ENCODE measurements at places on chromosomes 3 and 15.

DNA sequence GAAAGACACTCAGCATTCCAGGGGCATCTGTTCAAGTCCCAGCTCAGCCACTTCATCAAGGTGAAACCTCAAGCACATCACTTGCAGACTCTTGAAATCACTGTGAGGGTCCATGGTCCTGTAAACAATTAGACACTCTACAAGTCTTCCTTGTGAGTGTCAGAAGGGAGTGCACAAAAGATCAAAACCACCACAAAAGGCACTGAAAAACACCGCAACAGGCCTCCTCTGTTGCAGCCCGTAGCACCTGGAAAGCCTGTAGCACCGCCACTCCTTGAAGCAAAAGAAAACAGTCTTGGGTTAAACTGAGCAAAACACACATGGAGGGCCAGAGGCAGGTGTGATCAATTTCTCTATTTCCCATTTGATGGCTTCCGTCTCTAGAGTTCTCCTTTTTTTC lies 63.8 kb upstream of the SNRK start:
- DNase-seq: no peak

- no peak for DNase-seq
Observed at GRCh38 chr15:96416218-96416933, 85.9 kb downstream of the NR2F2 start.

GRCh38 chr15:99328106-99329072 lies 77.1 kb downstream of the LRRC28 start:
- no peak for DNase-seq

DNA sequence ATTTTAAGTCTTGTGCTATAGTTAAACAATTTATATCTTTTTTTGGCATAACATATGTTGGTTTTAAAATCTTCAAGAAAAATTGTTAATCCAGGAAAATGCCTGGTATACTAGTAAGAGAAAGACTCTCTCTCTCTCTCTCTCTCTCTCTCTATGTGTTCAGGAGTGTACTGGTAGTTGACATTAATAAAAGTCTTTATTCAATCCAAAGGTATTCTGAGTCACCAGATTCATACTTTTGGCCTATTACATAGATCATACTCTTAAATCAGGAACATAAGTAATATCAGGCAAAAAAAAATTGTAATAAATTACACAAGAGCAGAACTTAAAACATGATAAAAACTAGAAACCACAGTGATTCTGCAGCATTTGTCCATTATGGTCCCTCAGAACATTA lies 70.2 kb downstream of the TFG start:
- DNase-seq: no peak

GRCh38 chr3:59249004-59249403 lies 199.2 kb upstream of the CFAP20DC start:
- DNase-seq: no peak

DNA sequence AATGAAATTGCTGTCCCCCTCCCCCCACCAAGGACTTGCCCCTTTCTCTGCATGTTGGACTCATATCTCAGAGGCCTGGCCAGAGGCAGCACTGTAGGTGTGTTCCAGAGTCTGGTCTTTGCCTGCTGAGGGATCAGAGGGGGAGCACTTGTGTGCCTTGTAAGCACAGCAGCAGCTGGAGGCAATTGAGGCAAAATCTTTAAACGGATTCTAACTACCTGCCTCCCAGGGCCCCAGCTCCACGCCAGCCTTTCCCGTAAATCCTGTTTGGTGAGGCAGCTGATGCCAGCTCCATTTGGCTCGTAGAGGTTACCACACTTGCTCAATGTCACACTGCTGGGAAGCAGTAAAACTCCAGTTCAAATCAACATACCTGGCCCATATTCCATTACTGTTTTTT lies 2.3 kb upstream of the IDH2 start:
- DNase-seq: no peak

- DNase-seq: no peak
Observed at GRCh38 chr3:107928084-107928445, 162.8 kb downstream of the CD47 start.

DNA sequence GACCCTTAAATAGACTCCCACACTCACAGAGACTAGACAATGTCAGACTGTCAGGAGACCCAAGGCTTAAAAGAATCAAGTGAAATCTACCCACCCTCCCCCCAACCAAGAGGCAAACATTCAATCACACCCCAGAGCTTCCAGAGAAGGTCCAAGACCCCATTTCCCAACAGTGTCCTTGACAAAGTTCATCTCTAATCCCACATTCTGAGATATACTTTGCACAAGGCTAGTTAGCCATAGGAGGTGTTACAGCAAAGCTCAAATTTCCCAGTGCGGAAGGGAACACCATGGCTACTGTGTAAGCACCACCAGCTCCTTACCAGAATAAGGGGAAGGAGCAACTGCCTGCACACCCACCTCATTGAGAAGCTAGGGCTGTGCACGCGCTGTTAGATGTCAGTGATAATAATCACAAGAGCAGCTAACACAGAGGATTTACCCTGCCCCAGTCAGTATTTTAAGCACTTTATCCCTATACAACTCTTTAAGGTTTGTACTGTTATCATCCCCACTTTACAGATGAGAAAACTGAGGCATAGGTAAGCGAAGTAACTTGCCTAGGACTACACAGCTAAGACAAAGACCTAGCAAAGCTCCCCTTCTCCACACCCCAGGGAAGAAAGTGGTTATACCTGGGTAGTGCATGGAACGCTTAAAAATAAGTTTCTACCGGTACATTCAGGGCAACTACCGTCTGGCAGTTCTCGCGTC lies 17.3 kb downstream of the SPATA12 start:
- no peak for DNase-seq

DNA sequence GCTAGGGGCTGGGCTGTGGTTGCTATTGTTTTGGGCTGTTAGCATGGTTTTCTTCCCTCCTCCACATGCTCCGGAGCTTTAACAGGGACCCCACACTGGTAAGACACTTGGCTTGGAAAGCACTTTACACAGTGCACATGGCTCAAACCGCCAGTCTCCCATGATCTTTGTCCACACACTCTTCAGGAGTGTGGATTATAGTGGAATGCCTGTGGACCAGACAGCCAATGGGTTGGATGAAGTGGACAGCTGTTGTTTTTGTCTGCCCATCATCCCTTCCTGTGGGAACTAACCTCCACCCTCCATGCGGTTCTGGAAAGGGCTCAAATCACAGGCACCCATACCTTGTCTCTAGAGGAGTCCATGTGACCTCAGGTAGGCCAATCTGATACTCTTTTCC lies 10.0 kb downstream of the PAQR9 start:
- DNase-seq: no peak

DNA sequence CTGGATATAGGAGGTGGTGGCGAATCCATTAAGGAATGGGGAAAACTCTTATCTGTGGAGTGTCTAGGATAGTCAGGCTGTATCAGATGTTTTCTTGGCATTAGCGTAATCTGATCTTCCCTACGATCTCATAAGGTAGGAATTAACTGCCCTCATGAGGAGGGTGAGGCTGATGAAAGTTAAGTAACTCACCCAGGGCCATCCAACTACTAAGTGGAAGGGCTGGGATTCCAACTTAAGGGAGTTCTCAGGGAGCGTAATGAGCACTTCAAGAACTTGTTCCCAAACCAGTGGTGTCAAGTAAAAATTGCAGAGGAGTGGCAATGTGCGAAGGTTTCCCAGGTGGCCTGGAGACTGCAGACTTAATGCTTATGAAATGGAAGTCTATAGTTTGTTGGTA lies 55.9 kb upstream of the OSBPL11 start:
- no peak for DNase-seq

GRCh38 chr3:122091602-122092295 lies 36.6 kb downstream of the CD86 start:
- no peak for DNase-seq

GRCh38 chr3:182621435-182622240 lies 171.7 kb upstream of the ATP11B start:
- no peak for DNase-seq

GRCh38 chr15:87703327-87704111 lies 553.0 kb downstream of the NTRK3 start:
- no peak for DNase-seq

- DNase-seq: no peak
Observed at GRCh38 chr15:64151727-64152506, at the start of gene SNX22. Gene SNX22 (plus strand): TSS chr15:64151731. CDS start chr15:64151776, 45 bp downstream.

- no peak for DNase-seq
Observed at GRCh38 chr3:66933233-66933632, 64.9 kb upstream of the KBTBD8 start.

- no peak for DNase-seq
Observed at GRCh38 chr3:82033186-82033585, 271.7 kb upstream of the GBE1 start.

DNA sequence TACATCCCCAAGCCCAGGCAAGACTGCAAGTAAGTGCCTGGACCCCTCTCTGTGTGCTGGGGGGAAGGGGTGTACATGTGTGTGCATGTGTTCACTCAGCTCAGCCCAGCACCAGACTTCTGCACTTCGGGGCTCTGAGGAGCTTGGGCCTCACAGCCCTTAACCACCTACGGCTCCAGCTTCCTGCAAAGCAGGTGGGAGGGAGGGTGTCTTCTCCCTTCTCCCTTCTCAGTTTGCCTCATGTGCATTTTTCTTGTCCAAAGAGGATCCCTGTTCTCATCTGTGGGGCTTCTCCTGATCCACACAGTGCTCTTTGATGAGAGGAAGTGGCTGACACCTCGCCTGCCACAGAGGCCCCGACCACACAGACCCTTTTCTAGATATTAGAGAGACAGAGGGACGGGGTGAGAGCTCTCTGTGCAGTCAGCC lies 69.3 kb downstream of the MESD start:
- no peak for DNase-seq

- no peak for DNase-seq
Observed at GRCh38 chr15:51424780-51425179, 83.3 kb downstream of the GLDN start.

DNA sequence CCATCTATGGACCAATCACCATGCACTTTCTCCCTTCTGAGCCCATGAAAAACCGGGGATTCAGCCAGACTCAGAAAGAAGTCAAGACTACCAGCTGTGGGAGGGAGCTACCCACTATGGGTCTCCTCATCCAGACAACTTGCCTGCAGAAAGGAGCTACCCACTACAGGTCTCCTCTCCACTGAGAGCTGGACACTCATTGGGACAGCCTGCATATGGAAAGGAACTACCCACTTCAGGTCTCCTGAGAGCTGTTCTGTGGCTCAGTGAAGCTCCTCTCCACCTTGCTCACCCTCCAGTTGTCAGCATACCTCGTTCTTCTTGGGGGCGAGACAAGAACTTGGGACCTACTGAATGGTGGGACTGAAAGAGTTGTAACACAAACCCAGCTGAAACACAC lies 22.3 kb upstream of the ZBED2 start:
- DNase-seq: no peak

- DNase-seq: no peak
Observed at GRCh38 chr3:146747051-146747450, 141.9 kb upstream of the PLSCR5 start.

- DNase-seq: no peak
Observed at GRCh38 chr3:47908744-47909143, 105.8 kb downstream of the DHX30 start.

DNA sequence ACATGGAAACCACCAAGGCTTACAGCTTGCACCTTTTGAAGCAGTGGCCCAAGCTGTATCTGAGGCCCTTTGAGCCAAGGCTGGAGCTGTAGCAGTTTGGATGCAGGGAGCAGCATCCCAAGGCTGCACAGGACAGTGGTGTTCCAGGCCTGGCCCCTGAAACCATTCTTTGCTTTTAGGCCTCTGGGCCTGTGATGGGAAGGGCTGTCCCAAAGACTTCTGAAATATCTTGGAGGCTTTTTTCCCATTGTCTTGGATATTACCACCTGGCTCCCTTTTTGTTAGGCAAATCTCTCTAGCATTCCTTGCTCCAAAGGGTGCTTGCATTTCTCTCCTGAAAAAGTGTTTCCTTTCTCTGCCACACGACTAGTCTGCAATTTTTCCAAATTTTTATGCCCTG lies 302.8 kb upstream of the MDFIC2 start:
- DNase-seq: no peak

DNA sequence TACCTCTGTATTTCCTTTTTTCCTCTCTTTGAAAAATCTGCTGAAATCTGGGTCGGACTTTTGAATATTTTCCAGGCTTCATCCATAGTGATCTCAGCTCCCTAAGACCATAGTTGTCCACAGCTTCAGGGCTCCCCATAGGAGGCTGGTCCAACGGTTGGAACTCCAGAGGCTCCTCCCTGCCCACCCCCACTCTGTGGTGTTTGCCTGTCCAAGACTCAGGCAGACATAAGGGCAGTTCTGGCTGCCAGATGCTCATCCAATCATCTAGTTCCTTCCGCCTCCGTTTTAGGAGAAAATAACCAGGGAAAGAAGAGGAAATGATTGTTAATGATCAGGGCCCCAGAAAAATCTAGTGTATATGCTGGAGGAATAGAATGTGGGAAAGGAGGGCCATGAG lies 27.9 kb upstream of the PRTG start:
- no peak for DNase-seq

GRCh38 chr3:80734920-80735319 lies 967.1 kb upstream of the ROBO1 start:
- no peak for DNase-seq

DNA sequence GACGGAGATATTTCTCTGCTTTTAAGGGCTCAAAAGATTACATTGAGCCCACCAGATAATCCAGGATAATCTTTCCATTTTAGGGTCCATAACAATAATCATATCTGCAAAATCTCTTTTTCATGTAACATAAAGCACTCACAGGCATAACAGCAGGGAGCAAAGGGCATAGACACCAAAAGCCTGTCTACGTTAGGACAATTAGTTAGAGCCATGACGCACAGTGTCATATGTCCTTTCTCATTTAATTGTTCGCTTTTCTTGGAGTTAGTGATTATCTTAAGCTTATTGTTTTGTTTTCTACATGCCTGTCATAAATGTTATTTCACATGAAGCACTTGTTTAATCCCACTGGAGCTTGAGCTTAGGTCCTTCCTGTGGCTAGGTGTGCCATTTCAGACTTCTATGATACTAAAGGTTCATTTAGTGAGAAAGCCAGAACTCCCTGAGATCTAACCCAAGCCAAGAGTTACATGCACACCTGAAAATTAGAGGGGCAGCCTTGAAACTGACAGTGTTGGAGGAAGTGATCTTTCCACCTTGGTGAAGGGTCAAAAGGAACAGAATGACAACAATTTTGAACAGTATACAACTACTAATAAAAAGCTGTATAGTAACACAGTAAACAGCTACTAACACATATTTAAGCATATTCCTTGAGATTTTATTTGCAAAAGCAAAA lies 11.7 kb upstream of the HHATL start:
- DNase-seq: peak; percentile 68

DNA sequence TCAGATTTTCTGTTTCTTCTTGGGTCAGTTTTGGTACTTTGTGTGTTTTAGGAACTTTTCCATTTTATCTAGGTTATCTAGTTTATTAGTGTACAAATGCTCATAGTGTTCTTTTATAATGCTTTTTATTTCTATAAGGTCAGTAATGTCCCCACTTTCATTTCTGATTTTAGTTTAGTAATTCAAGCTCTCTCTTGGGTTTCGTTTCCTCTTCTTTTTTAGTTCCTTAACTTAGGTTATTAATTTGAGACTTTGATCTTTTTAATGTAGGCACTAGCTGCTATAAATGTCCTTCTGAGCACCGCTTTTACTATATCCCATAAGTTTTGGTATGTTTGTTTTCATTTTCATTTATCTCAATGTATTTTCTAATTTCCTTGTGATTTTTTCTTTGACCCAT lies 27.0 kb upstream of the CD200R1L start:
- DNase-seq: no peak

- no peak for DNase-seq
Observed at GRCh38 chr3:4425707-4426106, 41.4 kb downstream of the SUMF1 start.

- DNase-seq: no peak
Observed at GRCh38 chr15:53910236-53910849, 67.9 kb upstream of the UNC13C start.

Data from D721Med (cell line).